ENCODE measurements at places on chromosomes 13 and 19. TPM values are rescaled to one million over a fixed set of nuclear protein-coding genes. Genes with fewer than 3 reads are reported as not detected.

The DCT gene
- total RNA-seq, result not detected

The ZNF471 gene
- 1.7 TPM for total RNA-seq

The ZNF560 gene
- 2.8 TPM for total RNA-seq

The KASH5 gene
- total RNA-seq, result not detected

The ELSPBP1 gene
- total RNA-seq, result not detected

The CPT1C gene
- 11.7 TPM for total RNA-seq

The CEACAM7 gene
- not detected for total RNA-seq

The OR4F17 gene
- not detected for total RNA-seq

The MAG gene
- 0.43 TPM for total RNA-seq

The GAS6 gene
- 184 TPM for total RNA-seq

The GPR183 gene
- 13.2 TPM for total RNA-seq

The RNF225 gene
- 0.43 TPM for total RNA-seq

The ZNF791 gene
- 15.2 TPM for total RNA-seq

The ZGLP1 gene
- total RNA-seq, result 0.72 TPM

The C13orf46 gene
- 0.44 TPM for total RNA-seq

The ADGRE3 gene
- 0.14 TPM for total RNA-seq

The F2RL3 gene
- 1.3 TPM for total RNA-seq

The PRODH2 gene
- not detected for total RNA-seq

The UQCR11 gene
- 30.6 TPM for total RNA-seq

The OLFM2 gene
- 18.5 TPM for total RNA-seq

The FLT3LG gene
- total RNA-seq, result 4.8 TPM

The ZNF439 gene
- total RNA-seq, result 4.0 TPM

The CNMD gene
- not detected for total RNA-seq

The ZNF285 gene
- 1.4 TPM for total RNA-seq

The NECTIN2 gene
- 127 TPM for total RNA-seq

The MTIF3 gene
- 30.2 TPM for total RNA-seq

The CEACAM19 gene
- total RNA-seq, result 1.3 TPM

The FLT3 gene
- not detected for total RNA-seq

The NCR1 gene
- total RNA-seq, result not detected

The CACNG7 gene
- 4.7 TPM for total RNA-seq

The HNRNPL gene
- 218 TPM for total RNA-seq

The ABHD8 gene
- total RNA-seq, result 12.0 TPM

The ZNF181 gene
- 15.5 TPM for total RNA-seq

The CEACAM20 gene
- not detected for total RNA-seq

The FAM83E gene
- total RNA-seq, result not detected

The ZNF8 gene
- total RNA-seq, result 7.6 TPM

The SLC5A5 gene
- not detected for total RNA-seq

The ZNF426 gene
- 23.2 TPM for total RNA-seq

The PDX1 gene
- not detected for total RNA-seq

The GJB2 gene
- 2.4 TPM for total RNA-seq

The ZNF844 gene
- 4.0 TPM for total RNA-seq

The GGACT gene
- 2.0 TPM for total RNA-seq

The SLC10A2 gene
- not detected for total RNA-seq

The KIR3DL1 gene
- total RNA-seq, result not detected

The CLEC4M gene
- total RNA-seq, result not detected

The CYP2F1 gene
- total RNA-seq, result not detected

The ZNF575 gene
- total RNA-seq, result 0.14 TPM

The KLK8 gene
- total RNA-seq, result not detected

The TIMM44 gene
- total RNA-seq, result 46.7 TPM

The CILP2 gene
- total RNA-seq, result 0.14 TPM

The ZNF627 gene
- 15.2 TPM for total RNA-seq

The ISYNA1 gene
- total RNA-seq, result 56.5 TPM

The LAIR1 gene
- total RNA-seq, result not detected

The AKAP8 gene
- total RNA-seq, result 19.7 TPM

The PLEKHF1 gene
- total RNA-seq, result 11.6 TPM

The RNF113B gene
- not detected for total RNA-seq

The ELAVL3 gene
- under 0.01 TPM for total RNA-seq

The TMEM238 gene
- not detected for total RNA-seq
